ENCODE measurements at places on chromosomes 1 and 21.

DNA sequence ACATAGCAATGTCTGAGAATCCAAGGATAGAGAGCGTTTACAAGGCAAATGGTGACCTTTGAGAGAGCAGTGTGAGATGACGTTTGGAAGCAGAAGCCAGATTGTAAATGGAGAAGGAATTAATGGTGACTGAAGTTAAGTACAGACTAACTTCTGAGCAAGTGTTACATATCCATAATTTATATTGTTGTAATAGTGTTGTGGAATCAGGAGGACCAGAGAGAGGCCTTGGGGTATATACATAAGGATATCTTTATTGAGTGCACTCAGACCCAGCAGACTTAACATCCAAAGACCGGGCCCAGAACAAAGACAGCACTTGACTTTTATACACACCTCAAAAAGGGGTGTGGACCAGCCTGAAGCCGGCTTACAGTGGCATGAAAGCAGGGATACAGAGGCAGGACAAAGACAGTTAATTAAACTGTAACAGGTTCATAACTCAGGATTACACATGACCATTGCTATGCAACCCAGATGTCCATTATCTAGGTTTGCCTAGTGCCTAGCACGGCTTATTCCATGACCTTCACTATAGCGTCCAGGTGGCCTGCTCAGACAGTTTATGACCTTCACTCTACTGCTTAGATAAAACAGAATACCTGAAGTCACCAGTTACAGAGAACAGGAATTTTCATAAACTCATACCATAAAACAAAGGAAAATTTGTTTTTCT is 2.7 kb upstream of the MGST3 start:
- DNase-seq = no peak

- no peak for DNase-seq
Measured at GRCh38 chr1:114720492-114720891, 3.9 kb upstream of the NRAS start.

DNA sequence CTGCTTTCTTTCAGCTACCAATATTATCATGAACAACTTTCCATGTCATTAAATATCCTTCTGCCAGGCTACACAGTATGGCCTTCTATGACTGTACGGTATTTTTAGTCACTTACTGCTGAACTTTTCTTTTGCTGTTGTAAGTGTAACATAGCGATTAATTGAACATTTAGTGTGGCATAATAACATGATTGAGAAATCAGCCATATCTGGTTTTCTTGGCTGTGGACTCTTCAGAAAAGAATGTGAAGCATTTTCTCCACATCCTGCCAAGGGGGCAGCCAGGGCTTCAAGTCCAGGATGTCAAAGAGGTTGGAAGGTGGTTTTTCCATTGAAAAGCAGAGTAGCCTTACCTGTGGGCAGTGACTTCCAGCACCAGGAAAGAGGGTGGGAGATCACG is 8.8 kb upstream of the AHCYL1 start:
- DNase-seq = no peak

GRCh38 chr1:29651246-29651645 is 414.9 kb downstream of the PTPRU start:
- no peak for DNase-seq

DNA sequence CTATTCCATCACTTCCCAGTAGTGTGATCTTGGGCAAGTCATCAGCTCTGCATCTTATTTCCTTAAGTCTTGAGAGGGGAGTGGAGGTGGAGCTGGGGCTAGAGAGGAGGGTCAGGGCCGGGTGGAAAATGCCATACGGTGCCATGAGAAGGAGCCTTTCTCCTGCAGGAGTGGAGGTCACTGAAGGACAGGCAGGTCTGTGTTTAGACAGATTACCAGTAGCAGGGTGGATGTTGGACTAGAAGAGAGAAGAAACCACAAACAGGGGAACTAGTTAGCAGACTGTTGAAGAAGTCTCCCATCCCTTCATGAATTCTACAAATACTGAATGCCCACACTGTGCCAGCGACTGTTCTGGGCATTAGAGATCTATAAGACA is 13.9 kb upstream of the CPT2 start:
- DNase-seq = no peak

DNA sequence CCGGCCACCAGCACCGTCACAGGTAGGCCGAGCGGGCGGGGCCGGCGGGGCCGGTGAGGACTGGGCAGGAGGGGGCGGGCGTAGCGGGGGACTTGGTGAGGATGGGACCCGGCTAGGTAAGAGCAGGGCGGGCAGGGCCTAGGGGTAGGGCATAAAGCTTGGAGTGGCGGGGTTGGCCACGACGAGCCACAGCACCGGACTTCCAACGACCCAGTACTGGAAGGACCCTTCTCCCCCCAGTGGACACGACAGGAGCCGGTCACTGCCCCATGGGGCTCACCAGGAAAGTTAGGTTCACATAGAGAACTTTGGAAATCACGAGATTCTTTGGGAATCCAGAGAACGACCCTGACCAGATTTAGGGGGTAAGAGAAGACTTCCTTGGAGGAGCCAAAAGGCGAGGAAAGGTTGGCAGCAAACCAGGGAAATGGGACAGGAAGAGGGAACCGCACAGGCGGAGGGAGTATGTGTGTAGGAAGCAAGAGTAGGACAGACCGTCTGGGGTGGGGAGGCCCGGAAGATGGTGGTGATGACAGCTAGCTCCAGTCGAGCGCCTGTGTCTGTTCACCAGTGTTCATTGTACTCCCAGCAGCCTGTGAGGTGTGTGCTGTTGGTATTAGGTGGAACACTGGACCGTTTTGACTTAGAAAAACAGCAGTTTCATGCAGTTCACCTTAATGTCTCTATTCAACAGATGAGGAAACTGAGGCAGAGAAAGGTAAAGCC is 20.4 kb downstream of the ZNF362 start:
- no peak for DNase-seq

DNA sequence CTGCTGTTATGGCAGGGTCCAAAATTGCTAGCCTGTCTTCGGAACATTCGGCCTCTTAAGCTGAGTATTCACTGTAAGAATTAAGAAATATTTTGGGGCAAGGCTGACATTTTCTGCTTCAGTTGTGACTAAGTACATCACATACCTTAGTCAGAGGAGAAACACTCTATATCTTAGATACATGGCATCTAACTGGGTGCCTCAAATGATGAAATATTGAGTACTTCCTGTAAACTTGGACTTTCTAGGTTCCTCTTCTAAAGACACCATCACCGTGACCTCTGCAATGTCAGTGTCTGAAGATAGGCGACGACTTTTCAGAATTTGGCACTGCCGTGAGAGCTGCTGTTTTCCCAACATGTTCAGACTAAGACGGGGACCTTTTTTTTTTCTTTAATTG is 65.6 kb downstream of the PCBP3 start:
- no peak for DNase-seq

DNA sequence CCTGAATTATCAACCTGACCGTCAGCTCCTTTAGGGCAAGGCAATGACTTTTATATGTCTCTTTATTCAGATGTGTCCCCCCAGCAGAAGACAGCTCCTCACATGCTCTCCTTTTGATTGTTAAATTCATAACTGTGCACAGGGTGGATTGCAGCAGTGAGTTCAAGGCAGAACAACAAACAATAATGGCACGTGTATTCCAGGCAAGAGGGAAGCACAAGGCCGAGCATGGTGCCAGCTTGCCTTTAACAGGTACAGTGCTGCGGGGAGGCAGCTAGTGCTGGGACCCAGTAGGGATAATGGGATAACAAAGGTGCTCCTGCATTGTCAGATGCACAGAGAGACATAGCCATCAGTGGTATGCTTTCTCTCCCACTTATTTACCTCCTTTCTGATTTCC is 248.4 kb downstream of the RHOU start:
- DNase-seq = no peak

Data from pons (tissue), 1 donor.